Caki2 (cell line): ENCODE measurements at places on chromosomes 12 and 14. TPM values are rescaled to one million over a fixed set of nuclear protein-coding genes. Genes with fewer than 3 reads are reported as not detected.

- DNase-seq: no peak
Observed at GRCh38 chr14:63737582-63738006, 9.7 kb upstream of the SGPP1 start.

The KCNC2 gene
- total RNA-seq: not detected in 2 replicates

- DNase-seq: peak; percentile 75
Observed at GRCh38 chr14:93317875-93318807, 14.7 kb downstream of the BTBD7 start.

DNA sequence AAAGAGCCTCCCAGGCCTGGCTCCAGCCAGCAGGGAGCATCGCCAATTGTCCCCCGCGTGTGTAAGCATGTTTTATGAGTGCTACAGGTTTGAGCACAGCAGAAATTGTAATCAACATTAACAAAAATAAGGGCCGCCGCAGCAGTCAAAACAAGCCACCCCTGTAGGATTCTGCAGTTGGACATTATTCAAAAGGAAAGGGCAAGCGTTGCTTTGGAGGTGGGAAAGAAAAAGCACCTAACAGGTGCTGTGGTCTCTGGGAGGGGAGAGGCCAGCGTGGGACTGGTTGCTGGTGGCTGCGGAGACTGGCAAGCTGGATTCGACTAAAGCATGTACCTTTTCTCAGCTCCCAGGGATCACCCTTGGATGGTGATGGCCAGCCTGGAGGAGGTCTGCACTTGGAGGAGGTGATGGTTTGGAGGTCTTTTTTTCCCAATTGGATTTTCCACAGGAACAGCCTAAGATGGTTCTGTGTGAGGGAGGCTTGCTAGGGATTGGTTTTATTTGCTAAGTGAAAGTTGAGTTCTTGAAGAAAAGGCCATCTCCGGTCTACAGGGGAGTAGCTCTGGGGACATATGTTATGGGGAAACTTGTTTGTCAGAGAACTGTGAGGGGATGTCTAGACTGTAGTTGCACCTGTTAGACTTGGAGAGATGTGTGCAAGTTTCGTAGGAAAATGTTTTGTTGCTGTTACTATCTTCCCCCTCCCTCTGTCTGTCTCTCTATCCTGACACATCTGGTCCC is 2.0 kb downstream of the DYRK2 start:
- peak; percentile 46 for DNase-seq

DNA sequence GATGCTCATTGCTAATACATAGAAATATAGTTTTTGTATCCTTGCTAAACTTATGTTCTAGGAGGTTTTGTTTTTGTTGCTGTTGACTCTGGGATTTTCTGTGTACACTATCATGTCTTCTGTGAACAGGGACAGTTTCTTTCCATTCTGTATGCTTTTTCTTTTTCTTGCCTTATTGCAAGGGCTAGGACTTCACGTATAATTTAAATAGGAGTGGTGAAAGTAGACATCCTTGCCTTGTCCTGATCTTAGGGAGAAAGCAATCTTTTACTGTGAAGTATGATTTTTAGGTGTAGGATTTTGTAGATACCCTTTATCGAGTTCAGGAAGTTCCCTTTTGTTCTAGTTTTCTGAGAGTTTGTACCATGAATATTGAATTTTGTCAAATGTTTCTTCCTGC is 1.5 kb upstream of the EIF2B2 start:
- DNase-seq: no peak

The FOXG1 gene
- not detected in 2 replicates for total RNA-seq

DNA sequence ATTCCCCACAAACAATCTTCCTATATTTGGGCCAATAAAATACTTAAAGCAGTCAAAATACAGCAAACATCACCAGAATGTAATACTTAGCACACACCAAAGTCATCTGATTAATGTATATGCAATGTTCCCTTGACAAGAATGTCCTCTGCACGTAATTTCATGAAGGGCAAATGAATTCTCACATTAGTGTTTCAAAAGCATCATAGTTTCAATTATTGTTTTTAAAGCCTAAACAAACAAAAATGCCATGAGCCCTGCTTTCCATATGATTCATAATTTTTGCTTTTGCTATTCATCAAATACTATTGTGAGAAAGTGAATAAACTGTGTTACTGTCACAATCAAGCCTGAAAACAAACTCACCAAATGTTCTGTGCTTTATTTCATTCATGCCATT is 156.0 kb downstream of the EPS8 start:
- DNase-seq: no peak

The RASSF9 gene
- total RNA-seq: not detected in 2 replicates

- DNase-seq: no peak
Observed at GRCh38 chr14:101713621-101714349, 47.7 kb upstream of the PPP2R5C start.

DNA sequence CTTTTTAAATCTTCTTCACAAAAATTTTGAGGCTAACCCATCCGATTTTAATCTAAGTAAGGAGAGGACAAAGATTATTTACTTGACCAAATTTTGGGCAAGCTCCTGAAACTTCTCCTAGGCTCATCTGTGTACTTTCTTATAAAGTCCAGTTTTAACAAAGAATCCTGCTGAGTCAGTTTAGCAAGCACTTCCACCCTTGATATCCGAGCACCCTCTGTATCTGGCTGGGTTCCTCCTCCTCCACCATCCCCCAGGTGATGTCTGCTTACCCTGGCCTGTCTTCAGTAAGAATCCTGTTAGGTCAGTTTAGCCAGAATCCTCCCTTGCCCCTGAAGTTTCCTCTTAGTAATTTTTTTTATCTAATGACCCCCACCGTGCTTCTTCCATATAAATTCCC is 140.5 kb downstream of the PHLDA1 start:
- no peak for DNase-seq
